ENCODE measurements at places on chromosomes 11 and 22.

GRCh38 chr11:61854966-61855714 is 27.0 kb downstream of the FADS2 start:
- no peak for DNase-seq

DNA sequence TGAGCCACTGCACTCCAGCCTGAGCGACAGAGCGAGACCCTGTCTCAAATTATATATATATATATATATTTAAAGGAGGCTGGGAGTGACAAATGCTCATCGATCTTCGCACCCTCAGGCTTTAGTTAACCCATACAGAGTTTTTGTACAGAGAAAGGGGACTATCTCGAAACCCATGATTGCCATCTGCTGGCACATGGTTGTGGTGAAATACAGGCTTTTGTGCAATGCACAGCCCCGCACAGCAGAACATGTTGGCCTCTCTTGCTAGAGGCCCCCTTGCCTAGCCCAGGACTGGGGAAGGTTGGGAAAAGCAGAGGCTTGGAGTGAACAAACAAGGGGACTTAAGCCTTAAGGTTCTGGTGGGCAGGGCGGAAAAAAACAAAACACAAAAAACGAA is 3.6 kb downstream of the MYBPC3 start:
- no peak for DNase-seq

GRCh38 chr11:102760344-102761035 is 19.9 kb downstream of the MMP10 start:
- DNase-seq, result no peak

DNA sequence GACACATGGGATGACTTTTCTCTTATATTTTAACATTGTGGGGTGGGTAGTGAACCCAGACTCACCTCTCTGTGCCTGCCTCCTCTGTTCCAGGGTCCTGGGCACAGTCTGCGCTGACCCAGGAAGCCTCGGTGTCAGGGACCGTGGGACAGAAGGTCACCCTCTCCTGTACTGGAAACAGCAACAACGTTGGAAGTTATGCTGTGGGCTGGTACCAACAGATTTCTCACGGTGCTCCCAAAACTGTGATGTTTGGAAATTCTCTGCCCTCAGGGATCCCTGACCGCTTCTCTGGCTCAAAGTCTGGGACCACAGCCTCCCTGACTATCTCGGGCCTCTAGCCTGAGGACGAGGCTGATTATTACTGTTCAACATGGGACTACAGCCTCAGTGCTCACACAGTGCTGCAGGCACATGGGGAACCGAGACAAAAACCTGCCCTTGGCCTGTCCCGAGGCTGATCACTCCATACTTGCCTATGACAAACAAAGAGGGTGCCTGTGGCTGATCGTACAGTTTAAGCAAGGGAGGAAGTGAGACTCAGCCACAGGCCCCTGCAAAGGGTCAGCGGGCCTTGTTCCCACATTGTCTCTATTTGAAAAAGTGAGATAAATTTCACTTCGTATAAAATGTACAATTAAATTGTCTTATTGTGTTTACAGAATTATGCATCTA is 43.7 kb upstream of the TOP3B start:
- DNase-seq, result no peak

DNA sequence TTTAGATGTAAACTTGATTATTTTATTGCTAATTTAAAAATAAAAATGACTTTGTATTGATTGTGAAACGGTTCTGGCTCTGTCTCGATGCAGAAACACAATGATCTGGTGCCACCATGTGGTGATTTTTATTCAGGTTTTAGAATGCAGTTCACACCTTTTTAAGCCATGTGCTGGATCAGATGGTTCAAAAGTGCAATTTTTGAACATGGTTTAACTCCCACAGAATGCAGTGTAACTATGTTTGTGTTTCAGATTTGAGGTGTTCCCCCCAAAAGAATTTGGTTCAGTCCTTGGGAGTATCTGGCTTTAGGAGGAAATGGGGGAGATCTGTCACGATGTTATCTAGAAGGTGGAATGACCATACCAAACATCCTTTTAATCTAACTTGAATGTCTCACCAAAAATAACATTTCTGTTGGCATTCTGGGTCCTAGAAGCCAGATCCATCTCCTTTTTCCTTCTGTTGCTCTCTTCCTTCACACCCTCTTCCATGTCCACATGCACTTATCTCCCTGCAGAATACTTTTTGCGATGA is 7.9 kb downstream of the MRPL16 start:
- DNase-seq, result peak; percentile 33

DNA sequence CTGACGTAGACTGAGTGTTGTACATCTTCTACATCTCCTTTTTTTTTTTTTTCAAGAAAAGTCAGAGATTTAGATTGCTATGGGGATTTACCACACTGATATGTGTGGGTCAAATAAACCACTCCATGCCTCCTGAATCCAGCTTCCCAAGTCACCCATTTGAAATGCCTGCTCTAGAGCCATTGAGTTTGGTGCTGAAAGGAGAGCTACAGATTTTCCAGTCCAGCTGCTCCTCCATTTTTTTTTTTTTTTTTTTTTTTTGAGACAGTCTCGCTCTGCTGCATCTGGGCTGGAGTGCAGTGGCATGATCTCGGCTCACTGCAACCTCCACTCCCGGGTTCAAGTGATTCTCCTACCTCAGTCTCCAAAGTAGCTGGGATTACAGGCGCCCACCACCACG is 115.2 kb upstream of the TIMP3 start:
- DNase-seq, result no peak

- no peak for DNase-seq
These were observed 157.8 kb upstream of the GRK3 start for GRCh38 chr22:25406510-25407210.

GRCh38 chr11:3207526-3208189 is 11.0 kb downstream of the MRGPRG start:
- DNase-seq, result no peak
